ENCODE measurements at places on chromosomes 11 and 22.

DNA sequence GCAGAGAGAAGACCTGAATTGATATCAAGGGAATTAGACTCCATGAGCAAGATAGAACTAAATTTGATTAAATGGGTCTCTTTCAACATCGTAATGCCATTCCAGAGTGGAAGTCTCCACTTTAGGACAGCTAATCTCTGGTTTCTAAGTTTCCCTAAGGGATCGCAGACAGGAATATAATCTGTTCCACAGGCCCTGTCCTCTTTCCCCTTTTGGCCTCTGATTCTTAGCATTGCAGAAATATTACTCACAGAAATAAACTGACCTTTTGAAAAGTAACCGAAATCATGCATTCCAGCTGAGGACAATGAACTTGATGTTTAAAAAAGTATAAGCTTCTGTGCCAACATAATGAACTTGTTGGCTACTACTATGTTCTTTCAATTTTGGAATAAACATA is 227.8 kb downstream of the ETS1 start:
- H3K27ac ChIP-seq, result no peak overlapping the region
- peaks cover 11% of the 10 kb centered on the region for H3K4me1 ChIP-seq
- H3K4me3 ChIP-seq, result no peak overlapping the region
- no peaks in the 10 kb centered on the region for H3K27me3 ChIP-seq
- H3K36me3 ChIP-seq, result no peaks in the 10 kb centered on the region
- no peak for DNase-seq

DNA sequence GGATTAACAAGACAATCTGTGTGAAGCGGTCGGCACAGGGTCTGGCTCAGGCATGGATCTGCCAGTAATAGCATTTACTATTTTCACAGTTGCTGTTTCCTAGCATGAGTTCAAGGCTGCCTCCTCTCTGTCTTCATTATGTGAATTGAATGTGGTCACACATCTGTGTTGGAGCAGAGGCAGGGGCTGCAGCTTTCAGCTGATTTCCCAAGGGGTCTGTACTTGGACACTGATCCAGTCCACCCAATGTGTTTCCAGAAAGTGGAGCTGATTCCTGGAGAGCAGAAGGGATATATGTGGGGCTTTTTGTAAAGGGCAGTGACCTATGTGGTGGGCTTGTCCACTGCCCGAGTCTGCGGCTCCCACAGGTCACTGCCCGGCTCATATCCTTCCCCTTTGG is 3.5 kb upstream of the CELSR1 start:
- DNase-seq, result no peak
- no peaks in the 10 kb centered on the region for H3K27me3 ChIP-seq
- no peak overlapping the region for H3K4me3 ChIP-seq
- no peak overlapping the region for H3K27ac ChIP-seq
- peaks cover 36% of the 10 kb centered on the region for H3K4me1 ChIP-seq
- H3K36me3 ChIP-seq, result no peaks in the 10 kb centered on the region

- no peaks in the 10 kb centered on the region for H3K4me1 ChIP-seq
- no peak overlapping the region for H3K27ac ChIP-seq
- peaks cover under 1% of the 10 kb centered on the region for H3K36me3 ChIP-seq
- no peak for DNase-seq
- no peaks in the 10 kb centered on the region for H3K27me3 ChIP-seq
- H3K4me3 ChIP-seq, result no peak overlapping the region
Observed at GRCh38 chr11:75907906-75908527, 93.0 kb downstream of the UVRAG start.

GRCh38 chr22:29305836-29306174 is 645 bp upstream of the GAS2L1 start:
- peak overlapping the region; percentile 90 for H3K27ac ChIP-seq
- no peak for DNase-seq
- H3K4me1 ChIP-seq, result peaks cover 65% of the 10 kb centered on the region
- H3K27me3 ChIP-seq, result no peaks in the 10 kb centered on the region
- peaks cover 9% of the 10 kb centered on the region for H3K36me3 ChIP-seq

DNA sequence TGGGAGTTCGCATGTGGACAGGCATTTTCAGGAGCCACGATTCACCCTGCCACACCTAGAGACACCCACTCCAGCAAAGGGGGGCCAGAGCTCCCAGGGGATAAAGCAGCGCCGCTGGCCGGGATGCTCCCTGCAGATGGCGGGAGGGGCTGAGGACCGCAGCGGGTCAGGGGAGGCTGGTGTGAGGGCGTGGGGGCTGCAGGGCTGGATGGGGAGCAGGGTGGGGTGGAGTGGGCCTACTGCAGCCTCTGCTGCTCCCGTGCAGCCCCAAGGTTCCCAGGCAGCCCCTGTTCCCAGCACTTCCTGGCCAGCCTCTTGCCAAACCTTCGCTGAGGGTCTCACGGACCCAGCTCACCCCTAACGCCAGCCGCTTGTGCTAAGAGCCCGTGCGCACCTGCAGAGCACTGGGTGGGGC is 13.0 kb downstream of the MUC5B start:
- H3K4me1 ChIP-seq, result peaks cover 7% of the 10 kb centered on the region
- no peak overlapping the region for H3K27ac ChIP-seq
- DNase-seq, result no peak
- H3K36me3 ChIP-seq, result no peaks in the 10 kb centered on the region
- no peak overlapping the region for H3K4me3 ChIP-seq

DNA sequence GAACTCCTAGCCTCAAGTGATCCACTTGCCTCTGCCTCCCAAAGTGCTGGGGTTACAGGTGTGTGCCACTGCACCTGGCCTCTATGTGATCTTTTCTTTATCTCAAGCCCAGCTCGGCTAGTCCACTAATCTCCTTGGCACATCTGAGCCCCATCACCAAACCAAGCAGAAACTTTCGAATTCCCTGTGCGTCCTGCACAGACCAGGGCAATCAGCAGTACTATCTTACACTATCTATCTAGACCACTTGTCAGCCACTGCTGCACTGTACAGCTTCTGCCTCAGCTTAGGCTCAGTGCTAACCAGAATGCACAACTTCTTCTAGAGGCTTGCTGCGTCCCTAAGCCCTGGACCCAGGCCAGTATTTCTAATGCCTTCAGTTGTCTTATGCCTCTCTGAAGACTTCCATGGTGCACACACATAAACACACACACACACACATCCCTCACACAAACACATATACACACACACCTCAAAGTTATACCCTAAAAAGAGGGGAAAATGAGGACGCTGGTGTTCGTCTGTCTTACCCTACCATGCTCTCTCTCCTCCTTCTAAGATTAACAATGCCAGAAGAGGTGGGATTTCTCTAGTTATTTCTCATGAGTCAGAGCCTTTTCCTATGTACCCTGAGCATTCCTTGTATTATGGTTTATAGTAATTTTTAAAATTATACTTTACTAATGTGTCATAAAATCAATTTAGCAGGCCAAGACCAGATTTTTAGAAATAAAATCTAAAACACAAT is 59.3 kb upstream of the FAM181B start:
- no peak for DNase-seq
- H3K36me3 ChIP-seq, result no peaks in the 10 kb centered on the region
- H3K27ac ChIP-seq, result no peak overlapping the region

DNA sequence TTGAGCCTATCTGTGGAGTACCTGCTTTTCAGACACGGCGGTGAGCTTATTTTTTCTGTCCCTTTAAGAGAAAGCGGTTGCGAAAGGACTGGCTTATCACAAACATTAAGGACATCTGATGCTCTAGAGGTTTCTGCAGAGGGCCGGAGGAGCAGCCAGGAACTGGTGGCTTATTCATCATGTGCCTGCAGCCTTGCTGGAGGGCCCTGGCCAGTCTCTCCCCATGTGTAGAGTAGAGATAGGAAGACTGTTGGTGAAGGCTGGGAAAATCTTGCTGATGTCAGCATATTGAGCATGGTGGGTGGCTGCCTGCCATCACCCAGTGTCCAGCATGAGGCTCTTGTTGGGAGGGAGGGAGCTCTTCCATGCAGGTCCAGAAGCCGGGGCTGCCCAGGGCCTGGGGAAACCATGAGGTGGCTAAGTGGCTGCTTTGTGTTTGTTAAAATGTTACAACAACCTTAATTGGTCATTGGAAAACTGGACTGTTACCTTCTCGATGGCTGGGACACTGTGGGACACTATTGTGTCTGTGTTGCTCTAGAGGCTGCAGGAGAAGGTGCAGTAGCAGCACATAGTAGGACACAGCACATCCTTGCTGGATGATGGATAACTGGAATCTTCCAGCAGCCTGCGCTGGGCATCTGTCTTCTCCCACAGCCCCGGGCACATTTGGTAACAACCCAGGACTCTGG is 54.3 kb downstream of the TSPAN18 start:
- H3K4me1 ChIP-seq, result no peaks in the 10 kb centered on the region
- H3K27me3 ChIP-seq, result peaks cover 7% of the 10 kb centered on the region
- H3K4me3 ChIP-seq, result no peak overlapping the region
- no peaks in the 10 kb centered on the region for H3K36me3 ChIP-seq
- peak overlapping the region; percentile 28 for H3K27ac ChIP-seq

GRCh38 chr11:77140231-77140851 is 12.3 kb downstream of the MYO7A start:
- DNase-seq, result peak; percentile 63
- H3K4me1 ChIP-seq, result peaks cover 12% of the 10 kb centered on the region
- no peak overlapping the region for H3K4me3 ChIP-seq
- no peaks in the 10 kb centered on the region for H3K36me3 ChIP-seq
- H3K27me3 ChIP-seq, result peaks cover 26% of the 10 kb centered on the region

GRCh38 chr11:3831378-3832239 is 9.2 kb downstream of the RHOG start:
- H3K27me3 ChIP-seq, result no peaks in the 10 kb centered on the region
- peaks cover 77% of the 10 kb centered on the region for H3K4me1 ChIP-seq
- peaks cover 43% of the 10 kb centered on the region for H3K36me3 ChIP-seq

GRCh38 chr11:58070585-58070984 is 39.8 kb downstream of the OR6Q1 start:
- no peak overlapping the region for H3K4me3 ChIP-seq
- H3K36me3 ChIP-seq, result no peaks in the 10 kb centered on the region
- no peaks in the 10 kb centered on the region for H3K27me3 ChIP-seq
- no peaks in the 10 kb centered on the region for H3K4me1 ChIP-seq
- no peak for DNase-seq

DNA sequence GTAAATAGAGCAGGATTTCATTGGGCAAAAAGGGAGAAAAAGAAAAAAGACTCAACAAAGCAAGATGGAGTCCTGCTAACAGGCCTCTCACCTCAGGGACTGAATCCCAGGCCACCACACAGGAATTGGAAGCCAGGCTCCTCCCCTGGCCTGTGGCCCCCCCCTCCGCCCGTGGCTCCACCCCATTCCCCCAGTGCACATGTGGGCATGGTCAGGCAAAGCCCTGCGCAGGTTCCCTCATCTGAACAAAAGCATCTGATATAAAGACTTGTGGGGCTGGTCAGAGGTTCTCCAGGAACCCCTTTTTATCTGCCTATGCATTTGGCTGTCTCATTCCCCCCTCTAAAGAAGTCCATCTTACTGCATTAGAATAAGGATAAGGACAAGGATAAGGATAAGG is 46.0 kb upstream of the PAK1 start:
- H3K4me1 ChIP-seq, result no peaks in the 10 kb centered on the region
- DNase-seq, result no peak
- no peaks in the 10 kb centered on the region for H3K36me3 ChIP-seq
- no peaks in the 10 kb centered on the region for H3K27me3 ChIP-seq

DNA sequence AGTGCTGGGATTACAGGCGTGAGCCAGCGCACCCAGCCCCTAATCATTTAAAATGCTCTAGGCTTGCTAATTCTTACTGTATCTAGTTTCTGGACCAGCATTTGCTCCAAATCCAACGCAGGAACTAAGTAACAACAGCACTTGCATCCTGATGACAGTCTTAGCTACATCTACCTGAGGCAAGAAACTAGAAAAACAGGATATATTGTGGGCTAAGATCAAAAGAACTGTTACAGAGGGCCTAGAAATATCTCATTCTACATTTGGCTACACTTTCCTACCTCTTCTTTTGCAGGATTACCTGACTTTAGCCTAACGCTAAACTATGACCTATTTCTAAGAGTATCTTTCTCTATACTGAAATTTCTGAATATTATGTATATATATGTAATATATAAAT is 7.8 kb downstream of the DCDC1 start:
- no peaks in the 10 kb centered on the region for H3K27me3 ChIP-seq
- no peak for DNase-seq
- H3K4me3 ChIP-seq, result no peak overlapping the region
- no peak overlapping the region for H3K27ac ChIP-seq

DNA sequence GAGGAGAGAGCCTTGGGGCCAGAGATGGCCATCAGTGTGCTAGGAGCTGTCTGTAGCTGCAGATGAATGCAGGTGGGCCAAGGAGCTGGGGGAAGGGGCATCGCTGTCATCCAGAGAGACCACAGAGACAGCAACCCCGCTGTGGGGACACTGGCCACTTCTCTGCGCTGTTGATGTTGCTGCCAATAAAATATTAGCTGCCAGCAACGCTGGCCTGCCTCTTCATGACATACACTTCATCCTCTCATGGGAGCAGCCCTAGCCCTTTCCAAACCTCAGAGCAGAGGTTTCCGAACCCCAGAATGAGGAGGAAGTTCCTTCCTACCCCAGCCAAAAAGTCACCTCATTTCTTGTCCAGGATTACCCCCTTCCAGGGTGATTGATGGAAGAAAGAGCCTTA is 106.2 kb downstream of the PARVA start:
- DNase-seq, result no peak
- no peak overlapping the region for H3K4me3 ChIP-seq
- H3K27me3 ChIP-seq, result no peaks in the 10 kb centered on the region
- no peak overlapping the region for H3K27ac ChIP-seq

DNA sequence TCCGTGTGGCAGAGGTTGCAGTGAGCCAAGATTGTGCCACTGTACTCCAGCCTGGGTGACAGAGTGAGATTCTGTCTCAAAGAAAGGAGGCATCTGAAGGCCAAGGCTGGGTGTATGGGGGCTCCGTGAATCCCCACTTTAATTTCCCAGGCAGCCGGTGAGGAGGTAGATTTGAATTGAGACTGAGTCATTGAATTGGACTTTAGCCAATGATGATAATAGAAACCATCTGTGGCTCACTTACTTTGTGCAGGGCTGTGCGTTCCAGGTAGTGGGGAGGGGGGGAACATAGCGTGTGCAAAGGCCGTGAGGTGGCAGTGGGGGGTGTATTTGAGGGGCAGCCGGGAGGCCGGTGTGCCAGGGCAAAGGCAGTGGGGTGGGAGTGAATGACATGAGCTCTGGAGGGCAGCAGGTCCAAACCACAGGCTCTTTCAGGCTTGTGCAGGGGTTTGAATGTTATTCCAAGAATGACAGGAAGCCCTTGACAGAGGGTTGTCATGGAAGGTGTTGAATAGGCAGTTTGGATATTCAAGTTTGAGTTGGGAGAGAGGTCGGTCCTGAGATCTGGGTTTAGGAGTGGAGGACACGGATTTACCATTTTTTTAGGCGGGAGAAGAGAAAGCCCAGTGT is 6.1 kb downstream of the ARHGAP8 start:
- H3K4me3 ChIP-seq, result no peak overlapping the region
- H3K4me1 ChIP-seq, result peaks cover 17% of the 10 kb centered on the region
- H3K27ac ChIP-seq, result no peak overlapping the region
- no peak for DNase-seq
- H3K27me3 ChIP-seq, result peaks cover 36% of the 10 kb centered on the region
- H3K36me3 ChIP-seq, result no peaks in the 10 kb centered on the region

GRCh38 chr11:34223021-34223813 is 117.8 kb downstream of the NAT10 start:
- H3K27me3 ChIP-seq, result no peaks in the 10 kb centered on the region
- DNase-seq, result peak; percentile 77
- H3K4me1 ChIP-seq, result peaks cover 5% of the 10 kb centered on the region
- H3K4me3 ChIP-seq, result no peak overlapping the region
- no peaks in the 10 kb centered on the region for H3K36me3 ChIP-seq

- no peak overlapping the region for H3K27ac ChIP-seq
- no peaks in the 10 kb centered on the region for H3K36me3 ChIP-seq
- no peaks in the 10 kb centered on the region for H3K4me1 ChIP-seq
- no peaks in the 10 kb centered on the region for H3K27me3 ChIP-seq
- no peak for DNase-seq
Observed at GRCh38 chr11:127587511-127587910, 586.9 kb upstream of the KIRREL3 start.
